ENCODE measurements at places on chromosomes 6 and 20.

DNA sequence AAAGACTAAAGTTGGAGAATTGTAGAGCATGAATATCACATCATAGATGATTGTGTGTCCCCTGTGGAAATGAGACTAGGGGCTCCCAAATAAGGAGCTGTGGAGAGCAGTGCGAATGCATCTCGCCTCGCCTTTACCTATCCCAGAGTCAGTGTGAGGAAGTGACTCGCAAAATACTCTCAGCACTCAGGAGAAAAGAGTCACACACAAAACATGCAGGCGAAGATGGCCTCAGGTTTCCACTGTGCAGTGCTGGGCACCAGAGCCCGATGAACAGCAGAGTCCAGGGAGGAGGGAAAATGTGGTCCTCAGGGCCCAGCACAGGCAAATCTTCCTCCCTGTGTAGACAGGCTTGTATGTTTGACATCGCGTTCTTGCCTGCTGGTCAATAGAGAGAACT, 126.5 kb upstream of the AFDN start:
- DNase-seq, result no peak

GRCh38 chr6:130944486-130944885, 117.3 kb downstream of the SMLR1 start:
- DNase-seq, result no peak

GRCh38 chr6:137843211-137843610, 23.8 kb upstream of the TNFAIP3 start:
- DNase-seq, result no peak

DNA sequence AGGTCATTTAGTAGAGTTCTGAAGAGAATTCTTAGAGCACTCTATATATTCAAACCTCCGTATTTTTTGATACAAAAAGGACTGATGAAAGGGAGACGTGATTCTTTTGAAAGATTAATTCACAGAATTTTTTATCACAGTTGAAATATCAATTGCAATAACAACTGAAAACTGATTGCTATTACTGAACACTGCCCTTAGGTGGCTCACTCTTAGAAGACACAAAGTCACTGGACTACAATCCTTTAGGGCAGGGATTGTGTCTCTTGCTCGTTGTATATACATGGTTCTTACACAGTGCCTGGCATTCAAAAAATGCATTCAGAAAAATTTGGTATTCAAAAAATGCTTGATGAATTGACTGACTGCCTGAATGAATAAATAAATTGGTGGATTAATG, 17.1 kb upstream of the CALHM6 start:
- DNase-seq, result no peak

DNA sequence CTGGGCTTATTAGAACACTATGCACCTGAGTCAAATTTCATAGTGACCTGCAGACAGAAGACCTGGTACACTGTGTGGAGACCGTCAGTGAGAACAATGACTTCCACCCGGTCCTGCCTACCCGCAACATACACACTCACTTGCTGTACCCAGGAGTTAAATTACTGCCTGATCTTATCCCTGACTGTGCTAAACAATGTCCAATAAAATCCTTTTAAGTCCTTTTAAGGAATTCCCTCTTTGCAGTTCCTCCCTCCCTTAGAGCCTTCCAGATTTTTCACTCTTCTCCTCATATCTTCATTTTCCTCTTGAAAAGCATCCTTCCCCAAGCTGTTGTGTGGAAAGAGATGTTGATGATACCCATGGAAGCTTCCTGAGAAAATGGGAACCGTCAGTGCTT, 3.4 kb upstream of the KCNG1 start:
- DNase-seq, result no peak

GRCh38 chr20:57433657-57434389, 42.6 kb downstream of the RBM38 start:
- no peak for DNase-seq

DNA sequence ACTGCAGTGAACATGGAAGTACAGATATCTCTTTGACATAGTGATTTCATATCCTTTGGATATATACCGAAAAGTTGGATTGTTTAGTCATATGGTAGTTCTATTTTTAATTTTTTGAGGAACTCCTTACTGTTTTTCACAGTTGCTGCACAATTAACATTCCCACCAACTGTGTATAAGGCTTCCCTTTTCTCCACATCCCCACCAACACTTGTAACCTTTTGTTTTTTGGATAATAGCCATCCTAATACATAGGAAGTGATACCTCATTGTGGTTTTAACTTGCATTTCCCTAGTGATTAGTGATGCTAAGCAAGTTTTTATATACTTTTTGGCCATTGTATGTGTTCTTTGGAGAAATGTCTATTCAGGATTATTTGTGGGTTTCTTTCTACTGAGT, 45.1 kb upstream of the TENT5A start:
- no peak for DNase-seq

Data from stimulated activated CD4-positive, alpha-beta T cell treated with anti-CD3 and anti-CD28 coated beads, Interleukin-1b, Interleukin-23, amount 100 ng/mL, for 24 hours (primary cell).